ENCODE measurements at places on chromosomes 2 and 18.

DNA sequence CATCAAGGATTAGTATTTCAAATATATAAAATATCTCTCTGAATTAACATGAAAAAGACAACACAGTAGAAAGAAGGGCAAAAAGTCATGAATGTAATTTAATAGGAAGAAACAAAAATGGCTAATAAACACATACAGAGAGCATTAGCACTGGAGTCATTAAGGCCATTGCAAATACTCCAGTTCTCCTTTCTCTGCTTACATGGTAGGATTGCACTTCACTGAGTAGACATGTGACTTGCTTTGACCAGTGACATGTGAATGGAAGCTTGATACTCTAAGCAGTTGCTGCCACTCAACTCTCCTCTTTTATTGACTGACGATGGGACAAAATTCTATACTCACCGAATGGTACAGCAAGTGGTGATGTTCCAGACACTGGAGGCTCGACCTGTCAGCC, 153.9 kb upstream of the LGALSL start:
- no peak for DNase-seq

DNA sequence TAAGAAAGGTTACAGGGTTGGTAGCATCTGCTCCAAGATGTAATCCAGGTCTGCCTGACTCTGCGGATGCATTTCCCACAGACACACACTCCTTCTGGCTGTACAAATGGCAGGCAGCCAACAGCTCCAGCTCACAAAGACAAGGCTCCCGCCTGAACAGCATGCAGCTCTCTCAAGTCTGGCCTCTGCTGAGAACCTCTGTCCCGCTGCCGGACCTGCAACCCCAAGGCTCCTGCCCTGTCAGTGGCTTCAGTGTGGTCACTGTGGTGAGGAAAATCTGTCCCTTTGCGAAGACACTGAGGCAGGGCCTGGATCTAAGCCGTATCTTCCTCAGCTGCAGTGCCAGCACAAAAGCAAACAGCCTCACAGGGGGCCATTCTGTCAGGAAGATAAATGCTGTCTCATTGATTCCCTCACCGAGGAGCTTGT, 469.3 kb upstream of the MEX3C start:
- DNase-seq, result peak; percentile 11

DNA sequence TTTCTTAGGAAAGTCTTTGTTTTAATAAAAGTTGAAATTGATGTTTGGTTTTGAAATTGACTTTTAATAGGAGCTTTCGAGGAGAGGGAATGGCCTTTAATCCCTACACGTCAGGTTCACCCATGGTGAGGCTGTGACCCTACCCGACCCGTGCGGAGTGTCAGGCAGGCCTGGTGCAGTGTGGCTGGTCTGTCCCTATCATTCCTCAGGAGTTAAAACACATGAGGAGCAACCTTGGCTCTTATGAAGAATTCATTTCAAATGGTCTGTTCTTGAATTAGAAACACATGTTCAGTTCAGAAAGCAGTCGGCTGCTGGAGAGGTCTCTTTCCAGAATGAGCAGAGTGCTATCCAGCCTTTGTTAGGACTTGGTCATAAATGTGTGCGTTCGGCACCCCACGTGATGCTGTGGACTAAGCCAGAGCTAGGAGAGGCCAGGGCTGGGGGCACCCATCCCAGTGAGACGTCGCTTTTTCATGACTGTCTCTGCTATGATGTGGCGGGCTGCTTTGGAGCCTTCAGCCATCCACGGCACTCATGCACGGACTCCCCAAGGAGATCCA, 54.7 kb downstream of the EMILIN2 start:
- DNase-seq, result no peak

- no peak for DNase-seq
Measured at GRCh38 chr2:27261926-27262298, 935 bp downstream of the SLC30A3 start.

GRCh38 chr18:66752733-66753132, 148.8 kb upstream of the CDH19 start:
- DNase-seq, result no peak

GRCh38 chr2:95320986-95321767, 24.0 kb downstream of the KCNIP3 start:
- no peak for DNase-seq

DNA sequence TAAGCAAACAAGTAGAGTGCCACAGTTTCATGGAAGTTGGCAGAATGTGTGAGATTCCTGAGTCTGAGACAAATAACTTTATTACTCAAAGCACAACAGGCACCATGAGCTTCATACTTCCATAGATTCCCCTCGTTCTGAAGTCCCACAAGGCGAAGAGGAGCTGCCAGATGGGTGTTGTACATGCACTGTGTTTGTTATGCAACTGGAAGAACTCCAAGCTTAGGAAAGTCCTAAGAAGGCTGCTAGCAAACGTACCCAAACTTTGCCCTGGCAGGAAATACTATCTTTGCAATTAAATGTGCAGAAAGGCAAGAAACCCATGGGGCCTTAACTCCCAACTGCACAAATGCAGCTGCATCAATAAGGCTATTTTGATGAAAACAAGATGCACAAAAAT, 1.6 kb upstream of the GCA start:
- no peak for DNase-seq

- DNase-seq, result no peak
Measured at GRCh38 chr18:7941533-7941932, 374.4 kb downstream of the PTPRM start.

GRCh38 chr2:25286723-25287483, 54.8 kb downstream of the DNMT3A start:
- no peak for DNase-seq

DNA sequence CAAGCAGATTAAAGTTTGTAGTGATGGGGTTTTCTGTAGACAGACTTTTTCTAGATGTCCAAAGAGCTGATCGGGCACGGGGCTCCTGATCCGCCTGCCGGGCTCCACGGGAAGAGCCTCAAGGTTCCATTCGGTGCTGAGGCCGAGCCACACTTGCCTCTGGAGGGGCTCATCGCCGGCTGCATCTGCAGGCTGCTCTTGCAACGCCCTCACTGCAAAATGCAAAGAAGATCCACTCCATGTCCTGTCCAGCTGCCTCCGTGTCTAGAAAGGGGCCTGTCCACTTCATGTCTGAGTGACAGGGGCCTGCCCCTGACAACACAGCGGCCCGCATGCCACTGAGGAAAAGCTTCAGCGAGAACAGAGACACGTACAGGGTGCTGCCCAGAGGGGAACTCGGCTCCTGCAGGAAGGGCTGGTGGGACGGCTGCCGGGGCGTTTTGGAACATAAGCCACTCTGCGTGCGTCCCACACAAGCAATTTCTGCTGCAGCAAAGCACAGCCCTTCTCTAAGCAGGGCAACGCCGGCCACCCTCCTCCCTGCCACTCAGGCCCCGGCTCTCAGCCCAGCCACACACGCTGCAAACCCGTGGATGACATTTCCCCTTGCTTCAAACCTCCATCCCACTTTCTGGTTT, 53.6 kb upstream of the CTDP1 start:
- no peak for DNase-seq

GRCh38 chr2:20196053-20196656, 28.8 kb downstream of the SDC1 start:
- no peak for DNase-seq

DNA sequence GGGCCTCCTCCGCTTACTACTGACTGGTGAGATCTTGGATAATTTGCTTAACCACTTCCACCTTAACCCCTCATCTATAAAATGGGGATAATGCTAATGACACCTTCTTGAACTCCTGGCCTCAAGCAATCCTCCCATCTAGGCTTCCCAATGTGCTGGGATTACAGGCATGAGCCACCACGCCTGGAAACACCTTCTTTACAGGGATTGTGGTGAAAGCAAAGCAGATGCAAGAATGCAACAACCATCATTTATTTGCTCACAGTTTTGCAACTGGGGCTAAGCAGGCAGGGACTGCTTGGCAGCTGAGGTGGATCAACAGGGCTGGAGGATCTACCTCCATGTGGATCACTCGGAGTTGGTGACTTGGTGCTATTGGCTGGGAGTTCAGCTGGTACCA, 76.2 kb upstream of the ZNF532 start:
- DNase-seq, result no peak

DNA sequence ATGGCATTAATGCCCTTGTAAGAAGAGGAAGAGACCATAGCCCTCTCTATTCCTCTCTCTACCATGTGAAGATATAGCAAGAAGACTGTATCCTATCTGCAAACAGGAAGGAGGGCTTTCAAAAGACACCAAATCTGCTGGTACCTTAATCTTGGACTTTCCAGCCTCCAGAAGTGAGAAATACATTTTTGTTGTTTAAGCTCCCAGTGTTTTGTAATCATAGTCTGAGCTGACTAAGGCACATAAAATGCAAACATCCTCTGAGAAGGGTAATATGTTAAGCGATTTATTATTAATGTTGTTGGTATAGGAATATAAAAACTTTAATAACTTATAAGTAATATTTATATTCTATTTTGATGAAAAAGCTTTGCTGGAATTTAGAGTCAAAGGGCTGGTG, 559.8 kb downstream of the SUCLG1 start:
- DNase-seq, result no peak

DNA sequence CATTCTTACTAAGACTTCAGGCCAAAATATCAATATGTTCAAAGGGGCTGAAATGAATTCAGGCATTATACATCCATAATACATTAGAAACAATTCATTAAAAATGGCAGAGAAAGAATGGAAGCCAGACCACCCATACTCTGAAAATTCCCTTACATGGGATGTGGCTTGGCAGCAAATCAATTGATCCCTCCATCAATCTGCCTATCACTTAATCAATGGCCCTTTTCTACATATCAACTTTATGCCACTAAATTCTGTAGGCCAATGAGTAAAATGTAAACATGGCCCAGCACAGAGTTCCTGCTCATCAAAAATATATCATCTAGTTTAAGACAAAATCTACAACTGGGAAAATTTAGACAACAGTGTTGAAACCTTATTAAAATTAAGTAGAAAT, 41.8 kb upstream of the SLC14A2 start:
- DNase-seq, result no peak

DNA sequence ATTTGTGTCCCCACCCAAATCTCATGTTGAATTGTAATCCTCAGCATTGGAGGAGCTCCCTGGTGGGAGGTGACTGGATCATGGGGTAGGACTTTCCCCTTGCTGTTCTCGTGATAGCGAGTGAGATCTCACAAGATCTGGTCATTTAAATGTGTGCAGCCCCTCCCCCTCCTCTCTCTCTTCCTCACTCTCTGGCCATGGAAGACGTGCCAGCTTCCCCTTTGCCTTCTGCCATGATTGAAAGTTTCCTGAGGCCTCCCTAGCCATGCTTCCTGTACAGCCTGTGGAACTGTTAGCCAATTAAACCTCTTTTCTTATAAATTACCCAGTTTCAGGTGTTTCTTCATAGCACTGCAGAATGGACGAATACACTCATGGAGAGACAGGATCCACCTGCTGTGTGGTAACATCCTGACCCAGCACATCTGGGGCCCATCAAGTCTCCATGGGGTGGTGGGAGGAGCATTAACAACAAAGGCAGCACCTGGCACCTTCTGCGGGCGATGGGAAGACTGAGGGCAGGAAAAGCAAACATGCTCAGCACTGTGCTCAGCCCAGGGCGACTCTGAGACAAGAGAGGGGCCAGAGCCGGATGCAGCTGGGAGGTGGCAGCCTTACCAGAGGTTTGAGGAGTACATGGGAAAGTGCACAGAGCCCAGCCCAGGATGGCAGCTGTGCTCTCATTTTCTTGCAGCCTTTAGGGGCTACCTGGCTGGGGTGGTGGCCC, 16.2 kb upstream of the ALPP start:
- no peak for DNase-seq

GRCh38 chr2:65429786-65430602, 2.4 kb downstream of the SPRED2 start:
- no peak for DNase-seq

GRCh38 chr2:239465017-239466001, 64.5 kb upstream of the HDAC4 start:
- no peak for DNase-seq
